ENCODE measurements at places on chromosomes 12 and 14.
A peak's percentile ranks its signal among the peaks of the same experiment; 100 is the strongest.

- DNase-seq: no peak
Observed at GRCh38 chr12:106315523-106315922, 13.0 kb downstream of the TCP11L2 start.

GRCh38 chr12:75976913-75977312 lies 54.7 kb downstream of the PHLDA1 start:
- DNase-seq: no peak

DNA sequence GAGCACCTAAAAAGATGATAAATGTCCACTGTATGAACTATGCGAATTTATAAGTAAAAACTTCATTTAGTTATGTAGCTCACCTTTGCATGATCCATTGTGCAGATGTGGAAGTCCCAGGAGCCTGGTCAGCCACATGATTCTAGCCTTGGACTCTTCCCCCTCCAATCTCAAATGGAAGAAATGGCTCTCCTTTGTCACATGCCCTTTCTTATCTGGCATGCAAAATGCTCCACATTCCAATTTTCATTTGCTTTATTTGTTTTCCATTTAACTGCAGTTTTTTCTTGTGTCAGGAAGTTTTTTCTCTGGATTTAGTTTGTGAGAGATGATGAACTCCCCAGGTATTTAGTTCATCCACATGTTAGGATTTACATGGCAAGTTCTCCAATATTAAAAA lies 73.8 kb downstream of the DYRK2 start:
- DNase-seq: no peak

- DNase-seq: no peak
Observed at GRCh38 chr12:77537663-77538062, 293.0 kb upstream of the NAV3 start.

DNA sequence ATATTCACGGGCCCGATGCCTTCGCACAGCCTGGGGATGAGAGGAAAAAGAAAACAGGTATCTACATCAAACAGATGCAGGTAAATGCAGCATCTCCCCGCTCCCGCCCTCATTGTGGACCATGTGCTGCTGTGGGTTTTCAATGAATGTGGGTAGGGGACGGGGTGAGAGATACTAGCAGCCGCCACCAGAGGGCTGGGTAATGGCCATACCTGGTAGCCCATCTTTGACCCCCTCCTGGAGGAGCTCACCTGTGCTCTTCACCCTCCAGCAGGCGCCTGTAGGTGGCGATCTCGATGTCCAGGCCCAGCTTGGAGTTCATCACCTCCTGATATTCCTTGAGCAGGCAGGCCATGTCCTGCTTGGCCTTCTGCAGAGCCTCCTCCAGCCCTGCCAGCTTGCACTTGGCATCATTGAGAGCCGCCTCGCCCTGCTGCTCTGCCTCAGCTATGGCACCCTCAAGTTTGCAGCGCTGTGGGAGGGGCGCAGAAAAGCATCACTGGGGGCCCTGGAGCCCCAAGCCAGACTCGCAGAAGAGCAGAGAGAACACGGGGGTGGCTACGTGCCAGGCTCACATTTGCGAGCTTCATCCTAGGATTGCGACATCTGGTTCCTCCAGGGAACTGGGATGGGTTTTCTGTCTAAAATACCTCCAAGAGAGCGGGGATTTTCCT lies 10.2 kb downstream of the KRT82 start:
- peak; percentile 31 for DNase-seq

DNA sequence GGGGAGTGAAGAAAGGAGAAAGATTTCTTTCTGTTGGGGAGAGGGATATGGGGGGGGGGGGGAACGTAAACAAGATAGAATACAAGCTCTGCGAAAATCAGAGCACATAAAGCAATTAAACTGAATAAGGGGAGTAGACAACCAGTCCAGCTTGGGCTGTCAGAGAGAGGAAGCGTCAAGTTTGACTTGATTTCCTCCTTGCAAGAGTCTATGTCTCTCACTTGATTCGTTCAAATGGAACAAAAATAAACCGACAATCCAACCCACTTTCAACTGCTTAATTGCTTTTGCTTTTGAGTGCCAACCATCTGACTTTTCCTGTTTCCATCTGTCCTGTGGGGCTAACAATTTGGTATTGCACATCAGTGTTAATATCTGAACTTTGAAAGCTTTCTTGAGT lies 942 bp downstream of the SYT1 start:
- DNase-seq: no peak

- peak; percentile 83 for DNase-seq
Observed at GRCh38 chr12:15996254-15996653, 85.1 kb downstream of the DERA start.

DNA sequence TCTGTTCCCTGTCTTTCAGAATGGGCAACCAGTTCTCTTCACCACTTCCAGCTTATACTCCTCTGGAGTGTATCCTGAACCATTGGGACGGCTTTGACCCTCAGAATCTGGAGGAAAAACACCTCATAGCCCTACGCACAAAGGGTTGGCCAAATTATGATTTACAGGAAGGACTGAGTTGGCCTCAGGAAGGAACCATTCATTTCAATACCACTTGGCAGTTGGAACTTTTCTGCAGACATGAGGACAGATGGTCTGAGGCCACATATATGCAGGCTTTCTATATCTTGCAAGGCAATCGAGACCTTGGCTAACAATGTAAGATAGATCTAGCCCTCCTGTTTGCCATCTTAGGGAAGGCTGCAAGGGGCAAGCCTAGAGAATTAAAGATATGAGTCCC lies 24.0 kb downstream of the CLECL1 start:
- no peak for DNase-seq

DNA sequence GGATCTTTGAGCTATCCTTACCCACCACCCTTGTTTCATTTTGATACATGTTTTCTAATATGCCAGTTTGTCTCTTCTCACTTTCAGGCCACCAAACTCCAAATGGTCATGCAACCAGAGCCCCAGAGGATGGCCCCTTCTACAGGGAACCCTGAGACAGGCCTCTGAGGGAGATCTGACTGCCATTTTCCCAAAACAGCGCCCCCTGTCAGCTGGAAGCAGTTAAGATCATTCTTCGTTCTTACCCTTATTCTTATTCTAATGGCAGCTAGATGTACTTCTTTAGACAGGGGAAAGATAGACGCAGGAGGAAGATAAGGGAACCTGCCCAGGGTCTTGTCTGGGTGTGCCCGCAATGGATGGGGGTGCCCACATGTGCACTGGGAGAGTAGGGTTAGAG lies 38.4 kb downstream of the C12orf56 start:
- DNase-seq: no peak

GRCh38 chr12:25269701-25270100 lies 19.0 kb upstream of the KRAS start:
- no peak for DNase-seq

DNA sequence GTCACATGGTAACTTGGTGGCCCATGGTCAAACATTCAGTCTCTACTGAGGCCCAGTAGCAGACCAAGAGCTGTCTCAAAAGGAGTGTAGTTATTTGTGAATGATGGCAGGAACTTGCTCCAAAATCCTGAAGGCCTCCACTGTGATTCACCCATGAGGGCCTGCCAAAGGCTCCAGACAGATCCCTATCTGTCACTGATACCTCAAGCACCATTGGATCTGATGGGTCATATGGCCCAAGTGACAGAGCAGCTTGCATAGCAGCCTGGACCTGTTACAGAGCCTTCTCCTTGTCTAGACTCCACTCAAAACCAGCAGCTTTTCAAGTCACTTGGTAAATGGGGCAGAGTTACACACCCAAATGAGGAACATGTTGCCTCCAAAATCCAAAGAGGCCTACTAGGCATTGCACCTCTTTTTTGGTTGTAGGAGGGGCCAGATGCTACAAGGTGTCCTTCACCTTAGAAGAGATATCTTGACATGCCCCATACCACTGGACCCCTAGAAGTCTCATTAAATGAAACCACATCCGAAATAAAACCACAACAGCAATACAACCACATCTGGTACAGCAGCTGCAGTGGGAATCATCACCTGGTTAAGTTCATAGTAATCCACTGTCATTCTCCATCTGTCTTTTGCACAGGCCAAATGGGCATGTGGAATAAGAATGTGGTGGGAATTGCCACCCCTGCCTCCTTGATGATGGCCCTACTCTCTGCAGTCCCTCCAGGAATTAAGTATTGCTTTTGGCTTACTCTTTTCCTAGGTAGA lies 150.4 kb upstream of the MAX start:
- no peak for DNase-seq

GRCh38 chr12:54521293-54522060 lies 23.9 kb downstream of the NCKAP1L start:
- DNase-seq: no peak

DNA sequence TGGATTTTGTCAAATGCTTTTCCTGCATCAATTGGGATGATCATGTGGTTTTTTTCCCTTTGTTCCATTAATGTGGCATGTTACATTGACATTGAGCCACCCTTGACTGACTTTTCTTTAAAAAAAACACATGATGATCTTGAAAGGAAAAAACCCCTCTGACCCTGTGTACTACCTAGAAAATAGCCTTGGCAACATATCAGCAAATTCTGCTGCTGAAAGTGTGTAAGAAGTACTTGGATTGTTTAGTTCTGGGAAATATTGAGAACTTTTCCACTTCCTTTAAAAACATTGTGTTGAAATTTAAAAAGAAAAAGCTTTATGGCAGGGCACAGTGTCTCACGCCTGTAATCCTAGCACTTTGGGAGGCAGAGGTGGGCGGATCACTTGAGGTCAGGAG lies 20.7 kb downstream of the ACACB start:
- DNase-seq: no peak

DNA sequence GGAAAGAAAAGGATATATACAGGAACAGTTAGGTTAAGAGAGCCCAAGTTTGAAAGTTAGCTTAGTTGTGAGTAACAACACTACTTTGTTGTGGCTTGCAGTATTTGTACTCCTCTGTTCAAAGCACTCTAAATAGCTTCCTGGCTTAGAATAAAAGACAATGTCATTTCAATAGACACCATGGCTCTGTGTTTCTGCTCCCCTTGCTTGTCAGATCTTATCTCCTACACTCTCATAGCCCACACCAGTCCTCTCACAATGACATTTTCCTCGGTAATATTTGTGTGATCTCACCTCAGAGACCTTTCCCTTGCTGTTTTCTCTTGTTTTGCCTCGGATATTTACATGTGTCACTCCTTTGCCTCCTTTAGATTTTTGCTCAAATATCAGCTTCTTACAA lies 418.4 kb downstream of the MDGA2 start:
- no peak for DNase-seq

- DNase-seq: peak; percentile 49
Observed at GRCh38 chr14:55133416-55133815, 4.4 kb downstream of the LGALS3 start.

DNA sequence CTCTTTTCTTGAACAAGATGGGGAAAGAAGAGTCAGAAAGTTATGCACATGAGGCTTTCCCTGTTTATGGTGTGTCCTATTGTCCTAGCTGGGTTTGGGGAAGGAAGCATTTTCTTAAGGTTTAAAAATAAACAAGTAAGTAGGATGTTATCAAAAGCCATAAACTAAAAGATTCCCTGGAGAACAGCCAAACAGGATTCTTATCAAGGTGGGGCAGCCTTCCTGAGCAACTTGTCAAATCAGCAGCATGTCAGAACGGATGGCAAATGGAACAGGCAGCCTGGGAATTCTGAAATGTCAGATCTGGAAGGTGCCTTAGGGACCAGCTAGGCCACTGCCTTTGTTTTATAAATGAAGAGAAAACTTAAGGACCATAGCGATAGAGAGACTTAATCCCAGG lies 152.2 kb upstream of the RGS6 start:
- DNase-seq: no peak

- DNase-seq: no peak
Observed at GRCh38 chr14:75866970-75867369, 114.8 kb downstream of the TGFB3 start.

DNA sequence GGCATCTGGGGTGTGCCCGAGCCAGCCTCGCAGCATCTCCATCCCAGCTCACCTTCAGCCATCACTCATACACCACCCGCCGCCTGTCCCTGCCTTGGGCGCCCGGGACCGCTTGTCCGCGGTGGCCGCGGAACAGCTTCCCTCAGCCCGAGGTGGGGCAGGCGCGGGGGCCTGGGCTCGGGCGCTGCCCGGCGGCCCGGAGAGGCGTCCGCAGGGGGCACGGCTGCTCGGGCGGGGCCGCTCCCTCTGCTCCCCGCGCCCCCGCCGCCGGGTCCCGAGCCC lies 430 bp downstream of the SLC41A2 start:
- DNase-seq: no peak

GRCh38 chr12:12534166-12534866 lies 28.3 kb downstream of the DUSP16 start:
- no peak for DNase-seq

GRCh38 chr14:101065246-101065645 lies 161.7 kb upstream of the RTL1 start:
- no peak for DNase-seq

GRCh38 chr14:104424406-104425072 lies 155.0 kb upstream of the C14orf180 start:
- no peak for DNase-seq

- no peak for DNase-seq
Observed at GRCh38 chr12:127280393-127281275, 986.3 kb upstream of the TMEM132C start.

DNA sequence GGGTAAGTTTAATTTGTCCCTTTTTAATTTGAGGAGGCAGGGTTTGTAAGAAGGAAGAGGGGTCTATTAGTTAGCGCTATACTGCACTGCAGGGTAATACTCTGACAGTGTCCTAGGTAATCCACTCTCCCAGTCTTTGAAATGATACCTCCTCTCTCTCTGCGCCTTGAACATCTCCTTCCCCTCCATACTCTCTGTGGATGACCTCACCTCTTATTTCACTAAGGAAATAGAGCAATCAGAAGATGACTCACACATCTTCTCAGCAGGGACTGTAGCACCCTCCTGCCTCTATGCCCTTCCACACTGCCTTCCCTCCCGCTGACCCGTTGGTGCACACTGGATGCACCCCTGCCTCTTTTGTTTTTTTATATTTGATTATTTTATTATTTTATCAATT lies 94.2 kb downstream of the GRIP1 start:
- peak; percentile 23 for DNase-seq

- DNase-seq: no peak
Observed at GRCh38 chr14:91095178-91095577, 18.7 kb upstream of the DGLUCY start.

- DNase-seq: no peak
Observed at GRCh38 chr12:31230004-31230403, 95.9 kb downstream of the SINHCAF start.
